T follicular helper cell (primary cell): ENCODE measurements at places on chromosomes 4 and X.

GRCh38 chr4:57612279-57612678 is 502.1 kb upstream of the IGFBP7 start:
- no peak for DNase-seq

GRCh38 chr4:145189981-145190380 is 9.6 kb upstream of the OTUD4 start:
- no peak for DNase-seq

DNA sequence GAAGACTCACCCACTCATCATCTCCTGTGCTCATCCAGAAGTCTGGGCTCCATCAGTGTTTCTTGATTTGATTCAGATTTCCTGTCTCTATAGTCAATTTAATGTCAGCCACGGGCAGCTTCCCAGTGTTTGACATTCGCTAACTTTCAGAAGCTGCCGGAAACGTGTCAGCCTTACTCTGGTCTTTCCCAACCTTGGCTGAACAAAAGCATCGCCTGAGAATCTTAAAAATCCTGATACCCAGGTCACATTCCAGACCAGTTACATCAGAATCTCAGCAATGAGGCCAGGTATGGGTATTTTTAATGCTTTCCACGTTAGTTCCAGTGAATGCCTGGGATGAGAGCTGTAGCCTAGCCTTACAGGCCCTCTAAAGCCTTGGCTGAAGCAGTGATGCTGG is 233.8 kb downstream of the FRMPD4 start:
- DNase-seq = no peak

DNA sequence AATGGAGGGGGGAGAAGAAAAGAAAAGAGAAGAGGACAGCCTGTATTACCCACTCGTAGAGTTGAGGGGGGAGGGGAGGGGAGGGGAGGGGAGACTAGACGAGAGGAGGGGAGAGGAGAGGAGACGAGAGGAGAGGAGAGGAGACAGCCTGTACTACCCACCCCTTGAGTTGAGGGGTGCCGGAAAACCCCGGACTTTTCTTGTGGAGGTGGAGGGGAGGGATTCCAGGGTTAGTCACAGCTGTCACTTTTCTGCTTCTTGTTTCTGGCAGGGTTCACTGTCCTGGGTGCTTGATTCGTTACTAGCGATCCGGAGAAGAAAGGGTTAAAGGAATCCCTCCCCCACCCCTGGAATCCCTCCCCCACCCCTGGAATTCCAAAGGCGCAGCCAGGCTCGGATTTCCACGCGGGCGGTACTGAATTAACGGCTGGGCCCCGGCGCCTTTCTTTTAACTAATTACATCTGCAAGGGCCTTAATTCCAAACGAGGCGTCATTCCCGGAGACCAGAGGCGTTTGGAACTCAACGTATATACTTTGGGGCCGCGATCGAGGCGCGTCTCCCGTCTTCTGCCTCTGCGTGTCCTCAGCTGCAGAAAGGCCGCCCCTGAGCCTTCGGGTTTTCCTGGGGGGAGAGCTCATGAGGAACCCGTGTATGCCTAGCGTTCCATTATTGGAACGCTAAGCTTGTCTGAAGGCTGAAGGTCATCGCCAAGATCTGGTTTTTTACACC is 20.1 kb upstream of the CSF2RA start:
- DNase-seq = no peak

DNA sequence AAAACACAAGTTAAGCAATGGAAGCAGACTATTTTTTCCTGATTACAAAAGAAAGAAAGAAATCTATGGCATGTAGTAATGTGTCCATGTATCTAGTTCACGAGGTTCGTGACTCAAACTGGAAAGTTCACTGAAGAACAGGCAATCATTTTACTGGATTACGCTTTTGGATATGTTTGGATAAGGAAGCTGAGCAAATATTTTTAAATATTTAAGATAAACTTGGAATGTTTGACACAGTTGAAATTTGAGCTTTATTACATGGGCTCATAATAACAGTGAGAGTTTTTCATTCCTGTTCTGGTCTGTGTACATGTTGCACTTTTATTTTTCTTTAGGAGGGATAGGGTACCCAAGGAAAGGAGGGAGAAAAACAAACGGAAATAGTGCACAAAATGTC is 244.2 kb upstream of the GK2 start:
- DNase-seq = no peak

GRCh38 chr4:107071108-107071507 is 35.0 kb upstream of the DKK2 start:
- no peak for DNase-seq

DNA sequence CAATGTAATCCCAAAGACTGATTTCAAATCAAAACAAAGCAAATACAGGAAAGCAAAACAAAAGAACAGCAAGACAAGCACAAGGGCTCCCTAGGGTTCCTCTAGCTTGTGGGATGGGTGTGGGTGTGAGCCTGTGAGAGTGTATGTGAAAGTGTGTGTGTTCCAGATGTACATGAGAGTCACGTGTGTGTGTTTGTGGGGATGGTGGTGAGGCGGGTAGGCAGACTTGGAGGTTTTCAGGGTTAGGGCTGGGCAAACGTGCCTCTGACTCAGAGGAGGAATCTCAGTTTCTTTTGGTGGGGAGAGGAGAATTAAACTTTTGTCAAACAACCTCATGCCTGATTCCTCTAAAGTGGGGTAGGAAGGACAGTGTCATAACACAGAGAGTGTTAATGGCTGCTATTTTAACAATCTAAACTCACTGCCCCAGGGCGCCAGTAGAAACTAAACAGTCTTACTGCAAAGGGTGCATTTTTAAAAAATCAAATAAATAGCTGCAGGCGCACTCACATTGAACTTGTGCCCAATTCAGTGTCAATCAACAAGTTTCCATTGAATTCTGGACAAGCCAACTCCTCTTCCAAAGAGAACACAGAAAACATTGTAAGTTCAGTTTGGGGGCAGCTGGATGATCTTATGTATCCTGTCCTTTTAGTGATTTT is 51.8 kb downstream of the CHRDL1 start:
- DNase-seq = no peak

DNA sequence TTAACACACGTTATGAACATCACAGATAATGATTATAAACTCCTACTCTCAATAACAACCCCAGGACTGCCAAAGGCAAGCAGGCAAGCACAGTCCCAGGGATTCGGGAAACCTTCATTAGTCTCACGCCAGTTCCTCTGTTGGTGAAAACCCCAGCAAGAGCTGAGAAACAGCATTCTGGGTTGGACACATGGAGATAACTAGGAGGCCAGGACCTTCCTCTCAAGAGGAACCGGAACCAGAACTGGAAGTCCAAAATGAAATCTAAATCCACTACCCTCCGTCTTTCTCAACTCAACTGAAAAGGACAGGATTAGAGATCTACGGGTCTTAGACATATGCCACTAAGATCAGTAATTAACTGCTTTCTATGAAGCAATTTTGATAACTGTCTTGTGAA is 3.8 kb downstream of the VEGFC start:
- no peak for DNase-seq

DNA sequence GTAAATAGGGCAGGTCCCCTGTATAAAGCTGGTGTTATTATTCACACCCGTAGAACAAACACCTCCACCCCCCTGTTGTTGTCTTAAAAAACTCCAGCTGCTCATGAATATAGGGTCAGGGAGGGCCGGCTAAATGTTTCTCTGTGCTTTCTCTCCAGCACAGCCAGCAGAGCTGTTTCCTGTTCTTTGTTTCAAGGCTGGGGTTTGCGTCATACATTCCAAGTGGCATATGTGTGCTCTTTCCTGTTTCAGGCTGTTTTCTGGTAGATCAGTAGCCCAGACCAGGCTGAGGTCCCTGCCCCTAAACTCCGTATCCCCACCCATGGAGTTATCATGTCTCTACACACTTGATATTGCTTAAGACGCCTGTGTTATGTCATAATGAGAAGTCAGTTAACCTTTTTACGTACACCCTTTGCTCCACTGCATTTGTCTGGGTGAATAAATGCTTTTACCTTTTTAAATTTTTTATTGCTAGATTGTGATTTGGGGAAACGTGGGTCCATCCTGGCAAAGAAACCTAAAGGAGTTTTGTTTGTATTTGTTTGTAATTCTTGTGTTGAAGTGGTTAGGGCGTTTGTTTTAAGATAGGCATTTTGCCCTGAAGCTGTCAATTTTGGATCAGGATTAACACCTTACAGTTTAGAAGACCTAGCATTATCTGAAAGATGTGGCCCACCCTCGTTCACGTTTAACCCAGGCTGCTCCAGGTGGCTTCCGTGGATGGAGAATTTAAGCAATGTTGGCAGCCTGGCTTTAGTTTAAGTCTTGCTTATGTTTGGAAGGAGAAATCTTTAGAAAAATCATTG is 3.3 kb downstream of the KLF3 start:
- DNase-seq = peak; percentile 67

DNA sequence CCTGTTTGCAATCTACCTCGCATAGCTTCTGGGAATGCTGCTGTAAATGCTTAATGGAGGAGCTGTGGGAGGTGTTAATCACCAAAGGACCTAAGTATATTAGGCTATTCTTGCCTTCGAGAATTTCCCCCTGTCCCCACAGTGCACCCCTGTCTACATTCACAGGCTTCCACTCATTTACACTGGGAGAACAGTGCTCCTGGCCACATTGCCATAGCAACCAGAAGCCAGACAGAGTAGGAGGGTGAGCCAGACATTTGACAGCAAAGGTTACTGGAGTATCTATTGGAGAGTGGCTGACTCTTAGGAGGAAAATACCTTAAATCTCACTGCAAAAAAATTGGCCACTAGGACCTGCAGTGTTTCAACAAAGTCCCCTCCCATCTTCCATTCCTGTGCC is 185.9 kb upstream of the PBDC1 start:
- DNase-seq = no peak

DNA sequence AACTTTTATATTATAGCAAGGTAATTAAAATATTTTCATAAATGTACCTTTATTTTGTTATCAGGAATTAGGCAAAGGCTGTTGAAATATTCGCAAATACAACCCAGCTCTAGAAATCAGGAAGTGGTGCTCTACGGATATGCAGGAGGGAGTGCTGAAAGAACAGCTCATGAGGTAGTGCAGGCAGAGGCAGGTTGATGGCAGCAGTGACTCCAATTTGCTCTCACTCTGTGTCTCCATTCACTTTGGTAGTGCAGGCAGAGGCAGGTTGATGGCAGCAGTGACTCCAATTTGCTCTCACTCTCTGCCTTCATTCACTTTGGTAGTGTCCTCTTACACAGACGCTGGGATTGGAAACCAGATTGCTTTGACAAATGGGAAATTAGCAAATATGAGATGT is 277.9 kb downstream of the TRIML1 start:
- no peak for DNase-seq

DNA sequence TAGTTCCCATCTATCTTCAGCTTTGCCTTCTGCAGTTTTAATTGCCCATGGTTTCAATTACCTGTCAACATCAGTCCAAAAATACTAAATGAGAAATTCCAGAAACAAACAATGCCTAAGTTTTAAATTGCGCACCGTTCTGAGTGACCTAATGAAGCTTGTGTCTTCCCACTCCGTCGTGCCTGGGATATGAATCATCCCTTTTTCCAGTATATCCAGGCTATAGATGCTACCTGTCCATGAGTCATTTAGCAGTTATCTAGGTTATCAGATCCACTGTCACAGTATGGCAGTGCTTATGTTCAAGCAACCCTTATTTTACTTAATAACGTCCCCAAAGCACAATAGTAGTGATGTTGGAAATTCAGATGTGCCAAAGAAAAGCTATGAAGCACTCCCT is 363.6 kb upstream of the FAM241A start:
- DNase-seq = no peak

GRCh38 chr4:140756319-140757231 is at the start of gene TBC1D9:
TBC1D9 (minus strand) TSS chr4:140756385; CDS start chr4:140756045, 340 bp downstream.
- DNase-seq = no peak

DNA sequence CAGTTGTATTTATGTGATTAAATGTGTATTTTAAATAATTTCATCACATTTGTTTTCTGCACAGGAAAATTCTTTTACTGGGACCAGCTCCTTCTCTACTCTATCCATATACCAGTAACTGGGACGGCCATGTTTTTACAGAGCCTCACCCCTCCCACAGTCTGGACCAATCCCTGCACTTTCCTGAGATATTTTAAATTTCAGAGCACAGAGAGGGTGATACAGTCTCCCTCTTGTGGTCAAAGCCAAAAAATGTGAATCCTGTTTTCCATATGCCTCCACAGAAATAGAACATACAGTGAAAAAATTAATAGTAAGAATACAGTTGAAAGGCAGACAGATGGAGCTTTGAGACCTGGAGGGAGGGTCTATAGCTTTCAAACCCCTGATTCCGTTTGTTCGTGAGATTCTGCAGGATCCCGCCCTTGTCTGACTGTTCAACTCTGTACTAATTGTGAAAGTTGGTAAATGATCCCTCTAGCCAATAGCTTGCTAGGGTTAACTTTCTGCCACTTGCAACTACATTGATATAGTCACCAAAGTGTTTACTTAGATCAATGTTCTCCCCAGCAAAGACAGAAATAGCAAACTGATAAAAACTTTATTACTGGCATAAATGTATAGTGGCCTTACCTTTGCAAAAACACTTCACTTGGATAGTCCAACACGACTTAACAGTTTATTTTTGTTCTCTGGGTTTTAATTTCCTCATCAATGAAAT is 172.2 kb downstream of the PPARGC1A start:
- no peak for DNase-seq

DNA sequence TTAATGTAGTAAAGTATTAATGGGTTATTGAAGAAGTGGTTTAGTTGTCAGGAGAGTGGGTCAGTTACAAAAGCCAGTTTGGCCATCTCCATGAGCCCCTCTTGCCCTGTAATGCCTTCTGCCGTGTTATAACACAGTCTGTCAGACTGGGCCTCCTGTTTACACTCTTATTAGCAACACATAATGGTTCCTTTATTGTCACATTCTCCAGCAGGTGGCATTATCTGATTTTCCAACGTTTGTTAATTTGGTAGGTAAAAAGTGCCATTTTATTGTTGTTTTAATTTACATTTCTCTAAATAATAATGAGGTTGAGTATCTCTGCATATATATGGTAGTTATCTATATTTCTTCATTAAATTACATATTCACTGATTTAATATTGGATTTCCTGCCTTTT is 560.8 kb downstream of the FGF13 start:
- no peak for DNase-seq

DNA sequence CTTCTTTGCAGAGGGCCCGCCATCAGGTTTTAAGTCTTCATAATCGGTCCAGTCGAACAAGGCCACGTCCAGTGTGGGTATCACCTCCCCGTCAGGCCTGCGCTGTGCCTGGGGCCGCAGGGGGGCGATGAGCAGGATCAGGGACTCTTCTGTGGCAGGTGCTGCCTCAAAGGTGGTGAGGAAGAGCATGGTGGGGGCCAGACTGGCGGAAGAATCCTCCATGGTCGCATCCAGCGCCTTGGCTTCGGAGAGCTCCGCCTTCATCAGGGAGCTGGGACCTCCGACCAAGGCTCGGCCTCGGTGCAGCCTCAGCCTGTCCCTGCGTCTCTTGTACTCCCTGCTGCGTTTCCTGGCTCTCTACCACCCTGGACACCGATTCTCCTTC is 17.5 kb downstream of the FAM9A start:
- no peak for DNase-seq

GRCh38 chr4:148196164-148196563 is 246.1 kb downstream of the NR3C2 start:
- DNase-seq = no peak

GRCh38 chrX:141279476-141279875 is 37.2 kb upstream of the SPANXC start:
- no peak for DNase-seq

GRCh38 chr4:143017210-143017609 is 167.5 kb upstream of the USP38 start:
- DNase-seq = no peak
